ENCODE measurements at places on chromosomes 3 and 15. TPM values are rescaled to one million over a fixed set of nuclear protein-coding genes. Genes with fewer than 3 reads are reported as not detected.

GRCh38 chr3:5774337-5774736 is 586.8 kb downstream of the EDEM1 start:
- DNase-seq, result no peak

The CCK gene
- total RNA-seq, result not detected

The RARB gene
- 3.8 TPM for total RNA-seq

The ATP13A5 gene
- not detected for total RNA-seq

GRCh38 chr15:41183581-41183980 is 47.0 kb downstream of the EXD1 start:
- DNase-seq, result no peak

GRCh38 chr3:13259831-13260230 is 160.3 kb downstream of the NUP210 start:
- DNase-seq, result no peak

- DNase-seq, result no peak
Observed at GRCh38 chr15:50813865-50814264, 48.4 kb upstream of the SPPL2A start.

GRCh38 chr3:170077361-170077760 is 39.6 kb downstream of the GPR160 start:
- no peak for DNase-seq

The NEK11 gene
- 10.3 TPM for total RNA-seq

- DNase-seq, result no peak
Observed at GRCh38 chr3:99467420-99467819, 171.0 kb upstream of the COL8A1 start.

The AADAC gene
- total RNA-seq, result not detected
